ENCODE measurements at places on chromosomes 2 and 18. TPM values are rescaled to one million over a fixed set of nuclear protein-coding genes. Genes with fewer than 3 reads are reported as not detected.

STARD6 gene
- not detected for total RNA-seq

DNA sequence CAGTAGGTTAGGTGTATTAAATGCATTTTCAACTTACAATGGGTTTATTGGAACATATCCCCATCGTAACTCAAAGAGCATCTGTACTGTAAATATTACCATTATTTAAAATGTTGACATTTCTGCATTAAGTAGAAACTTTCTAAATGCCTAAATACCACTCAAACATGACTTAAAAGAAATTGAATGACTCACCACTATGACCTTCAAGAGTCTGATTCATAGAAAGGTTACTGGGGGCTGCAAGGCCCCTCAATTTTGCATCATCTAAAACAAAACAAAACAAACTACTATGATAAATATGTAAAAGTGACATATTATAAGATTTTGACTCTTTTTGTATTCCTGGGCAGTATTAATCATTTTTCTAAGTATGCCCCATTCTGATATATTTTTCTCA, 7.6 kb downstream of the WDR35 start:
- DNase-seq = no peak

DNA sequence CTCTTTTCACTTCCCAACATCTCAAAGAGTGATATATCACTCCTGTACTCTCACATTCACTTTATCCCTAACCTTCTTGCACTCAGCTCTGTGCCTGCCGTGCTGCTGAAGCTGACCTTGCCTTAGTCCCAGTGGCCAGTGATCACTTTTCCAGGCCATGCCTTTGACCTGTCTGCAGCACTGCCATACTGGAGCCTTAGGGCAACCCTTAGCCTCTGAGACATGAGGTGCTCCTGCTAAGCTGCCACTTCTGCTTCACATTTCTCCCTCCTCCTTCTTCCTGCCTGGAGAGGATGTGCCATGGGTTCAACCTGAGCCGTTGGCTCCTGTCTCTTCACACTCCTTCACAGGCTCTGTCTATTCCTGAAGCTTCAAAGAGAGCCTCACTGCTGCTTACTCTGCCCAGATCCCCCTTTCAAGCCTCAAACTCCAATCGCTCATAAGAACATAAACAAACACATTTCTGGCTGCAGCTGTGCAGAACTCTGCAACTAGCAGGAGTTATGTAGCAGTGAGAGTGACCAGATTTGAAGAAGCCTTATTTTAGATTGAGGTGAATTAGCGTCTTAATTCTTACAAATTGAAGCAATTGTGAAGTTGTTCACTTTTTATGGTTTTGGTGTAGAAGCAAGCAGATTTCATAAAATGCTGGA, 716.2 kb upstream of the FANCL start:
- no peak for DNase-seq

CDCA7 gene
- total RNA-seq = 6.3 TPM

GRCh38 chr18:72056171-72056570, 488.0 kb downstream of the CBLN2 start:
- no peak for DNase-seq

DNA sequence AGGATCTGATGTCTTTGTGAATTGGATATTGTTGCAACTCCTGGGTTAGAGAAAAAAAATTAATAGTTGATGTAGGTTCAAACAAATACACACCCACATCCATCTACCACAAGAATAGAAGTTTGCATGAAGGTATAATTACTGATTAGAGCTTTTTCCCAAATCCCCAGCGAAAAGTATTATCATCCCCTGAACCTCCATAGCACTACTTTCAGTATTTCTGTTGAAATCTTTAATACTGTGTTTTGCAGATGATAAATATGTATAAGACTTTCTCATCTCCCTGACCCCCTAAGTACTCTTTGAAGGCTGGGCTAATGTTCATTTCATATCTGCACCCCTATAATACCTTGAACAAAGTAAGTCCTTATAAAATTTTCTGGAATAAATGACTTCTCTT, 6.4 kb downstream of the FN1 start:
- DNase-seq = no peak
